Stimulated activated naive CD8-positive, alpha-beta T cell treated with anti-CD3 and anti-CD28 coated beads, Interleukin-15, Interleukin-2, amounts not matched to agents 100 U/mL and 50 U/mL, for 24 hours (primary cell): ENCODE measurements at places on chromosomes 12 and 14.
A peak's percentile ranks its signal among the peaks of the same experiment; 100 is the strongest.

DNA sequence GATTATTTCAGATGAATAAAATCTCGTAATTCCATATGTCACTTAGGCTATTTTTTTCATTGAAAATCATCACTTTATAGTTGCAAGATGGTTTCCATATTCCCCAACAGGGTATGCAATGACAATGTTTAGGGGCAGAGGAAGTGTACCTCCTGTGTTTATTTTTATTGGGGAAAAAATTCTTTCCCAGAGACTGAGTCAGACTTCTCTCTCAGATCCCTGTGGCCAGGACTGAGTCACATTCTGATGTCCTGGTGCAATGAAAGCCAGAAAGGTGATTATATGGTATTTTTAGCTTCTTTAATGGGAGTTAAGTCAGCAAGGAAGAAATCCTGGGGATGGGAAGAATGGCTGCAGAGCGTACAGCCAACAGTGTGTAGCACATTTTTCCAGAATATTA is 196.9 kb upstream of the ALG10 start:
- DNase-seq = no peak

DNA sequence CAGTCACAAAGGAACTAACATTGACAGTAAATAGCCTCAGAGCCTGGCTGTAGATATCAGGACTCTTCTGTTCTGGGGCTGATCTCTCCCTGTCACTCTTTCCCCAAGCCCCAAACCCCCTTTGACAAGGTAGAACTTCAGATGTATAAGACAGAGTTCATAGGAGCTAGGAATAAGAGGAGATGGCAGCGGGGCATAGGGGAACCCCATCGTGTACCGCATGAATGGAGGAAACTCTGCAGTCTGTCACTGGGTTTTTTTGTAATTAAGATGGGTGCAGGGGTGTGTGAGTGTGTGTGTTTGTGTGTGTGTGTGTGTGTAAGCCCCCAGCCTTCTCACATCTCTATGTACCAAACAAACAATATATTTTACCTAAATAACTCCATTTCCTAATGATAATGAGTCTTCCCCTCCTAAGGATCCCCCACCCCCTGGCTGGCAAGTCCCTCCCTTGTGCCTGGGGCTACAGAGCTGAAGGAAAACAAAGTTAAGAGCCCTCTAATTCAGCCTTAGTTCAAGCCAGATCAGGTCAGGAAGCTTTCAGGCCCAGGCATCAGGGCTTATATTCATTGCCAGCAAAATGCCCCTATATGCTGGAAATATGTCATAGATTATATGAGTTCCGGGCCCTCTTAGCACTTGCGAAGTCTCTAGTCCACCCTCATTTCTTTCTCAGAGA is 9.1 kb upstream of the HOXC4 start:
- DNase-seq = no peak

- no peak for DNase-seq
Observed at GRCh38 chr12:31460024-31460423, 130.9 kb downstream of the DENND5B start.

DNA sequence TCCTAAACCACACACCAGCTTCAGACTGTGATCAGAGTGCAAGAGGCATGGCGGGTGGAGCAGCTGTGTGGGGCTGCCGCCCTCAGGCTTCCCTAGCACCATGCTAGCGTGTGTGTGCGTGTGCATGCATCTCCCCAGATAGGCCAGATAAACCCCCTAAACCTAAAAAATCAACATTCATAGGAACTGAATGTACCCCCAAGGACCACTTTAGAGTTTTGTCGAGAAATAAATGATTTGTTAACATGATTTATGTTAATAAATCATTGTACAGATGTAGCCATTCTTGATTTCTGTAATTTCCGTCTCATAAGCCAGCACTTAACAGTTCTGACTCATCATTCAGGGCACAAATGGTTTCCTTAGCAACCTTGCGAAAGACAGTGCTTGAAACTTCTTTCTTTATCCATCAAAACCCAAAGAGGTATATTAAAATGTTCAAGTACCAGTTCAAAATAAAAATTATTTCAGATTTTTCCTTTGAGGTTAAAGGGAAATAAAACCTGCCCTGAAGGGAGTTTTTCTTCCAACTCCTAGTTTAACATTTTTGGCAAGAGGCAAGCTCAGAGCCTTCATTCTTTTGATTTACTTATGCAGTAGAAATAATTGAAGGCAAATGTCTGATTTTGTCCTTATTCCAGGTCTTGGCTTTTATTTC is 206.2 kb upstream of the RGS6 start:
- DNase-seq = no peak

DNA sequence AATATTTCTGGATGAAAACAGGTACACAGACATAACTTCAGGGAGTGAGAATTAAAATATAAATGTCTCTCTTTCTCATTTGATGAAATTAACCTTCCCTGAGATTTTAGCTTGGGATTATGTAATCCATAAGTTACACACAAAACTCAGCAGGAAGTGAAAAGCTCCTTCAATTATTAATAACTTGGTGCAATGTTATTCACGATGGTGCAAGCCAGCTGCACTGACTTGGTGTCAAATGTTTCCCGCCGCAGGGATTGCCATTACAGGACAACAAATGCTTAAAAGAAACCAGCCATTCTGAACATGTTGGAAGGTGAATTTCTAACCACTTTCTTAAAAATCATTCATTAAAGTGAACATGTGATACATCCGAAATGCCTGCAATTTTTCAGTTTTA is 250.4 kb downstream of the FOXN3 start:
- DNase-seq = no peak

GRCh38 chr14:70358631-70359030 is 852 bp downstream of the COX16 start:
- DNase-seq = no peak

GRCh38 chr14:37483672-37484071 is 111.4 kb downstream of the FOXA1 start:
- DNase-seq = no peak

GRCh38 chr14:51318813-51319597 is 79.0 kb downstream of the TMX1 start:
- DNase-seq = no peak

DNA sequence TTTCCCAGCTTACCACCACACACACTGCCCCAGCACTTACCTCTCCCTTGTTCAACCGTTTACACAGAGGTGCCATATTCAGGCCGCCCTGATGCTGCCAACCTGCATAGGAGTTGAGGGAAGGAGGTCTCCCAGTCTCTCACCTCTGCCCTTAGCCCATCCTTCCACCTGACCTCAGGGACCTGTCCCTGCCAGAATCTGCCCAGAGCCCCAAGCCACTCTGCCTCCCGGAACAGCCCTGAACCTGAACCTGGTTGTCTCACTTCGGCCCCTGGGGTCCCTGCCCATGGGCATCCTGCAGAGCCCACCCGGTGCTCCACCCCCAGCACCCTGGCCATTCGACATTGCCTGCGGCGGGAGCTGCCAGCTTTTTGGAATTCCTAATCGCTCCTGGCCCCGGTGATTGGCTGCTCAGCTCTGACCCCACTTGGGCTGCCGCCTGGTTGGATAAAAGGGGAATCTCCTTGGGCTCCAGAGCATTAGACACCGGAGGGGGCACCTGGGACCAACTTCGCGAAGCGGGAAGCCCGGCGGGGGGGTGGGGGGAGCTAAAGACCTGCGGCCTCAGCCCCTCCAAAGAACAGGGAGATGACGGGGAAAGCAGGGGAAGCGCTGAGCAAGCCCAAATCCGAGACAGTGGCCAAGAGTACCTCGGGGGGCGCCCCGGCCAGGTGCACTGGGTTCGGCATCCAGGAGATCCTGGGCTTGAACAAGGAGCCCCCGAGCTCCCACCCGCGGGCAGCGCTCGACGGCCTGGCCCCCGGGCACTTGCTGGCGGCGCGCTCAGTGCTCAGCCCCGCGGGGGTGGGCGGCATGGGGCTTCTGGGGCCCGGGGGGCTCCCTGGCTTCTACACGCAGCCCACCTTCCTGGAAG is at the start of gene VSX2:
Gene VSX2 (plus strand): TSS at position 476 of the 874 bp plus-strand sequence. CDS start 113 bp downstream, at position 589.
- DNase-seq = no peak

DNA sequence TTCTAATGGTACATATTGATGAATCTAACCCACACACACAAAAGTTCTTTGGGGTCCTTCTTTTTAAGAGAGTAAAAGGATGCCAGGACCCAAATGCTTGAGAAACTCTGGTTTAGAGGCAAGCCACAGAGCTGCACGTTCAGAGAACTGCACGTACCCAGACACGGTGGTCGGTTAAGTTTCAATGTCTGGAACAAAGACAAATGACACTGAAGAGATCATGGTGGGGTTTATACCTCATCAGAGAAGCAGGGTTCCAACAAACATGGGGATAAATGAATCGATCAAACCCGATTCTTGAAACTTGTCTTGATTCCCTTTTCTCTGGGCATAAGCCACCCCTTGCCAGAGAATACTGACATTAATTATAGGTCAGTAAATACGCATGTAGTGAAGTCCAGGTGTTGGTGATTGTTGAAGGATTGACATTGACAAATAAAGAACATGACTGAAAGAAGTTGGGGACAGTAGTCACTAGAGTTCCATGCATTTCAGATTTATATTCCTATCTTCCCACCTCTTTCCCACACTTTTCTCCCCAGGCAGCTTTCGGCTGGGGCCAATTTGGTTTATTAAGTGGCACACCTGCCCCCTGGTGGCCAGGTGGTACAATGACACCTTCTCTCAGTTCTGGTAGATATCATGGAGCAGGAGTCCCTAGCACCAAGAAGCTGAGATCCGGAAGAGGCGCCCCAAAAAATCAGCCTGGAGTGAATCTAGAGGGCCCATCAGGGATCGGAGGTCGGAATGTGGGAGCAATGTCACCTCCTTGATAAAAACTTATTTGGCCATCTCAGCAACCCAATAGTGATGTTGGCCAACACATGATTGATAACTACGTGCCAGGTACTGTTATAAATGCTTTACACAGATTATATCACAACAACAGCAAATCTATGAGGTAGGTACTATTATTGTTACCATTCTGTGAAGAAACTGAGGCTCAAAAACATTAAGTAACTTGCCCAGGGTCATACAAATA is 17.8 kb upstream of the HDAC7 start:
- DNase-seq = peak; percentile 73

- DNase-seq = no peak
Observed at GRCh38 chr12:98618952-98619351, 25.5 kb downstream of the SLC25A3 start.

- no peak for DNase-seq
Observed at GRCh38 chr12:113764661-113765060, 201.5 kb downstream of the RBM19 start.

GRCh38 chr12:106715582-106715981 is 58.9 kb upstream of the RIC8B start:
- no peak for DNase-seq

DNA sequence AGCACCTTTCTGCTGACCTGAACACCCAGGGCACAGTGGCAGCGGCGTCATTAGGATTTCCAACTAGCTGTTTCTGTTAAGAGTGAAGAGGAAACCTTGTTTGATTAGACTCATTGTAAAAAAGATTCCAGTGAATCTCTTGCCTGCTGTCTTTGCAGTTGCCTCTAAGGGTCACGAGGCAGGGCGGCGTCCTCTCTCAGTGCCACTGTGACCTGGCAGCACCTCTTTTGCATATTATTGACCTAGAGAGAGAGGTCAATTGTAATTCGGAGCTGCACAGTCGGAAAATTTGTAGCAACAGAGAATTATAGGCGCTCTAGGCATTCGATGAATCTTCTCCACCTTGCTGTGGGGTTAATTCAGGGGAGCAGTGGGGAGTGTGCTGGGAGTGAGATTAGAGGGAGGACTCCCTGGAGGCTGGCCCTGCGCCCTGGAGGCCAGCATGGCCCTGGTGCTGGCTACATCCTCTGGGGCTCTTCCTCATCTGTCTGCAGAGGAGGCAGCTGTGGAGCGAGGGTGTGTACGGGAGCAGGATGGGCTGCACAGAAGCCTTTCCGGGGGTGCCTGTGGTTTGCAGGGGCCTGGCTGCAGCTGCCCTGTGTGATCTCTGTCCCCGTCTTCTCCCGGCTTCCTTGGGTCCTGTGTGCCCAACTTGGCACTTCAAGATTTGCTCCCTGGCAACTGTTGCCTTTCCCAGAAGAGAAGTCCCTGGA is 14.3 kb downstream of the PACS2 start:
- DNase-seq = no peak

- no peak for DNase-seq
Observed at GRCh38 chr14:52977798-52978197, 26.9 kb upstream of the FERMT2 start.

- no peak for DNase-seq
Observed at GRCh38 chr14:74134484-74134883, 49.7 kb downstream of the LIN52 start.

DNA sequence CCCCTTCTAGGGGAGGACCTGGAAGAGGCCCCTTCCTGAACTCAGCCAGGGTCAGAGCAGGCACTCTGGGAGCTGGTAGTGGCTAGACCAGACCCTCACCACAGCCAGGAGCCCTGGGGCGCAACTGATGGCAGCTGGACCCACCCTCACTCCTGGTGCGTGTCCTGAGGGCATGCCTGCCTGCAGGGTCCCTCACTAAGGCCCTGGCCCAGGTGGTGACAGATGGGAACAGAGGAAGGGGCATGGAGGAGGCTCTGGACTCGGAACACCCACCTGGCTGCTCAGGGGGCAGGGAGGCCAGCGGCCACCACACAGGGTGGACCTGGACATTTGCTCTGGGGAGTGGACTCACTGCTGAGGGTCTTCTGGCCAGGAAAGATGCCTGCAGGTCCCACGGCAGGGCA is 342.2 kb upstream of the SFSWAP start:
- DNase-seq = no peak

GRCh38 chr12:71548893-71549292 is 109.3 kb downstream of the LGR5 start:
- no peak for DNase-seq

- DNase-seq = no peak
Observed at GRCh38 chr12:71708658-71709057, 22.8 kb downstream of the TMEM19 start.

GRCh38 chr12:120056739-120057138 is 59.8 kb downstream of the RAB35 start:
- DNase-seq = no peak

DNA sequence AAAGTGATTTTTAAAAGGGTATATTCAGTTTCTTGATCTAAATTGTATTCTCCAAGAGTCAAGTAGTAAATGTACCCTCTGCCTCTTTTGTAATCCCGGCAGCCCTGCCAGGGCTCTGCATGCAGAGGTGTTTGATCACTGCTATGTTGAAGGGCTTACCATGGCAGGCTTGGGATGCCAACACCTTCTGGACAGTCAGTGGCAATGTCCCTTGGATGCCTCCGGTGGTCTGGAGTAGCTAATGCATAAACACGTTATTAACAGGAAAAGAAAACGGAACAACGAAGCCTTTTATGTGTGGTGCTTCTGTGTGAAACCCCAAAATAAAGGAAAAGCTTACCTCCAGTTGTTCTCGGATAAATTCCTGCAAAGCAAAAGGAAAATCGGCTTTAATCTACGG is 19.9 kb downstream of the EIF2B2 start:
- no peak for DNase-seq

GRCh38 chr14:105201925-105202513 is 20.9 kb upstream of the NUDT14 start:
- peak; percentile 67 for DNase-seq

- no peak for DNase-seq
Observed at GRCh38 chr14:68669111-68669511, 123.8 kb downstream of the ZFP36L1 start.

- DNase-seq = no peak
Observed at GRCh38 chr14:38948576-38948975, 154.5 kb downstream of the SEC23A start.
